ENCODE measurements at places on chromosomes 5 and 9.

GRCh38 chr5:73433982-73434342 is 14.6 kb downstream of the FOXD1 start:
- DNase-seq = no peak

GRCh38 chr9:115593587-115594091 is 475.7 kb upstream of the TNC start:
- DNase-seq = no peak

DNA sequence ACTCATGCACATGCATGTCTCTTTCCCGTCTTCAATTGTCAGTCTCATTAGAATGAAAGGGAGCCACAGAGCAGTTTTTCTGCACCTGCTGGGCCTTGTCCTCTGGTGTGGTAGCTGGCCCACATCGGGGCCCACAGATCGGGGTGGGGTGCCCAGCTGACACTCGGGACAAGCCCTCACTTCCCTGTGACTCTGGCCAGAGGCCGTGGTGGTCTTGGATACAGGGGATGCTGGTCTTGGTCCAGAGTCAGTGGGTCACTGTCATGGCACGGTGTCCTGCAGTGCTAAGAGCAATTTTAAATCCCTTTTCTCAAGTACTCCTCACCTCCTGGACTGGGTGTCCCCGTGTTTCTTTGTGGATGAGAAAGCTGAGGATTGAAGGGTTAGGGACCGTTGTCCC is 193.2 kb downstream of the CACNA1B start:
- no peak for DNase-seq

- DNase-seq = no peak
These were observed 147.6 kb downstream of the ADAMTS6 start for GRCh38 chr5:65334077-65334476.

- no peak for DNase-seq
These were observed 142.7 kb downstream of the MLLT3 start for GRCh38 chr9:20479419-20480155.

- DNase-seq = peak; percentile 45
These were observed 1.7 kb upstream of the SLC34A1 start for GRCh38 chr5:177382423-177383029.

- no peak for DNase-seq
These were observed 138.1 kb downstream of the TMEM167A start for GRCh38 chr5:82938901-82939725.

GRCh38 chr5:32443145-32443540 is 1.4 kb downstream of the ZFR start:
- DNase-seq = peak; percentile 38

Measured in stimulated activated CD4-positive, alpha-beta T cell treated with anti-CD3 and anti-CD28 coated beads, Interleukin-15, amount 100 ng/mL, for 24 hours (primary cell).